Cortex of kidney (tissue), 1 donor: ENCODE measurements at places on chromosomes 4 and X.

DNA sequence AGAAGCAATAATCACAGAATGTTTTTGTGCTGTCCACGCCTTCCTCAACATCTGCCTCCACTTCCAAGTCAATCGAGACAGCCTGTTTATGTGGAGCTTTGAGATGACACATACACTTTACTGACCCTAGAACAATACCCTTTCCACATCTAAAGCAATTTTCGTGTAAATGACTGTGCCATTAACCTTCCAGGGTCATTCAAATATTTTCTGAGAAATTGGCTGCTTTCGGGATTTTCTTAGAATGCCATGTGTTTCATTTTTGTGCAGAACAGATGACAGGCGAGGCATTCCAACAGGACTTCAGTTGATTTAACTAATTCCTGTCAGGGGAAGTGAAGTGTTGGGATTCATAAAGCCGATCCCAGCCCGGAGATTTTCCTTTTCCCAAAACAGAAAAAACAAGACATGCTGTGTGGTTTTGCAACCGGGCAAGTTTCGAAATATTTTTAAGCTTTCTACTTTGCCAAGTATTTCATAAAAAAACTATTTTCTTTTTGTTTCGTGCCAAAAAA, 73.9 kb downstream of the SORBS2 start:
- no peak for DNase-seq

- DNase-seq = no peak
These were observed 34.7 kb upstream of the LHFPL1 start for GRCh38 chrX:112714357-112714918.

DNA sequence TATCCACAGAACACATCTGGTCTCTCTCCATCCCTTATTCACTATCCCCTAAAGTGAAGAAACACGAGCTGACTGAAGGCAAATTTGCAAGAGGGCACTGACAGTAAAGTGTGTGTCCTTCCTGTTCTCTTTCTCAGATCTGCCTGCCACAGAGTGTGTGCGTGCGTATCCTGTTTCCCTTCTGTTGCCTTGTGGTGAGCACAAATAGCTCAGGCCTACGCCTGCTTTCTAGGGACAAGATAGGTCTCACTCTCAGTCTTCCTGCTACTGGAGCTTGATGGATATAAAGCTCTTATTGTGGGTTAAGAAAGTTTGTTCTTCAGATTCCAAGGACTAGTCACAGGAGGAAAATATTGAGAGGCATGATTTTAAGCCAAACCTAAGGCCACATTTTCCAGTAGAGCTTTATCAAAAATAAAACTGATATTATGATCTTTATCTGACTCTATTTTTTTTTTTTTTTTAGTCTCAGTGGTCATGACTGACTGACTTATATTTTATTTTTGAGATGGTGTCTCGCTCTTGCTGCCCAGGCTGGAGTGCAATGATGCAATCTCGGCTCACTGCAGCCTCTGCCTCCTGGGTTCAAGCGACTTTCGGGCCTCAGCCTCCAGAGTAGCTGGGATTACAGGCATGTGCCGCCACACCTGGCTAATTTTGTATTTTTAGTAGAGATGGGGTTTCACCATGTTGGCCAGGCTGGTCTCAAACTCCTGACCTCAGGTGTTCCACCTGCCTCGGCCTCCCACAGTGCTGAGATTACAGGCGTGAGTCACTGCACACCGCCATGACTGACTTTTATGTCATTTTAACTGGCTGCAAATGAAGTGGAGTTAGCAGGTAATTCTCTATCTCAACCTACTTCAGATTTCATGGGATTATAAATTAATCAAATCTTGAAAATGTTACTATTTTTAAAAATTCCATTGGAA, 140.3 kb upstream of the SH3RF1 start:
- DNase-seq = no peak

DNA sequence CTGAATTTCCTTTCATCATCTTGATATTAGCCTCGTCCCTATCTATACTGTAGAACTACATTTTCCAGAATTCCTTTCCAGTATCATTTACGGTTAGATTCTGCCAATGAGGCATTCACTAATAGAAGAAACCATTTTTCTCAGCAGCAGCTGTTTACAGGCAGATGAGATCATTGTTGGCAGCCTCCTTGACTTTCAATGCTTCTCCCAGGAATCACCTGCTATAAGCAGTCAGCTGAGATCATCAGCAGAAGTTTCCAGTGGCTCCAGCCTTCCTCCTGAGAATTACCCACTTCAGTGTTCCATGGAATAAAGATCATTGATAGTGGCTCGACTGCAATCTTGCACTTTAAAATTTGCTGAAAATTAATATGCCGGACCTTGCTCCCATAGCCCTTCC, 157.3 kb upstream of the TET2 start:
- no peak for DNase-seq

DNA sequence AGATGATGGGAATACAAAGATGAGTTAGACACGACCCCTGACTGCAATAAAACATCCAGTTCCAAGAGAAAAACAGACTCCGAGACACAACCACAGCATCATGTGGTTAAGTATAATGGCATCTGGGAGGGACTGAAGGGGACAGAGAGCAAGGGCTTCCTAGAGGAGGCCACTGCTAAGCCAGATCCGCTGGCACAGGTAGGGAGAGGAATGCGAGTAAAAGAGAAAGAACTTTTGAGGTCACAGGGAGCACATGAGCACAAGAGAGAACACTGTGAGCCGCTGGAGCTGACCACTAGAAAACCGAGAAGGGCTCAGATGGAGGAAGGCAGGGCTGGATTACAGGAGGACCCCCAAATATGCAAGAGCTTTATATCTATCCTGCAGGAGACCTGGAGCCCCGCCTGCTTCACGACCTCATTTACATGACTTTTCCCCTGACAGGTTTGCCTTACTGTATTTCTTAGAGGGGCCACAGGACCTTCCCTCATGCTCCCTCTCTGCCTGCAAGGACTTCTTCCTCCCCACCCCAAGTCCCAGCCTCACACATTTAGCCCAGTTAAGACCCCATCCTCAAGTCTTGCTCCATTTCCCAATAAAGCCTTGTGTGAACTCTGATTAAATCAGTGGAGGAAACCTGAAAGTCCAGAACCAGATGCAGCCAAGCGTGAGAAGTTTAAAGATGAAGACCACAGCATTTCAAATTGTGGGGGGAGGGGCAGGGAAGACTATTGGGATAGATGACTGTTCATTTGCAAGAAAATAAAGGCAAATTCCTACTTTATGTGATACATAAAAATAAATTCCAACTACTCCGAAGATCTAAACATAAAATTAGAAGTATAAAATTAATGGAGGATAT, 29.6 kb downstream of the MFAP3L start:
- no peak for DNase-seq

- no peak for DNase-seq
These were observed 127.3 kb upstream of the STK26 start for GRCh38 chrX:131895807-131896206.

DNA sequence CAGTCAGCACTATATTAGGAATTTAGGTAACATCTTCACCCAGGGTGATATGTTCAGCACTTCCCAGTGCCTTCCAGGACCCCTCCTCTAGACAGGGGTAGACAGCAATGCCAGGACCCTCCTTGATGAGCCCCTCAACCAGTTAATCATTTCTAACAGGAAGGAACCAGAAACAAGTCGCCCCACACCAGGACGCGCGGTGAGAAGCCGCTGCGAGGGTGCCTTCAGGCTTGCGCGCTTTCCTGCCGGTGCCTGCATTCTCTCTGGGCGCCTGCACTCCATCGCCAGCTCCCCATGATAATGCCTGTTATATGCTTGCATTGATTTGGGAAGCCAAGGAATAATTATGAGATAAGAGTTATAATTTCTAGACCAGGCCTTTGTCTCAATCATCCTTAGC, 116.0 kb downstream of the ENPP6 start:
- no peak for DNase-seq

- DNase-seq = no peak
These were observed 71.3 kb upstream of the PUDP start for GRCh38 chrX:7219153-7219705.

DNA sequence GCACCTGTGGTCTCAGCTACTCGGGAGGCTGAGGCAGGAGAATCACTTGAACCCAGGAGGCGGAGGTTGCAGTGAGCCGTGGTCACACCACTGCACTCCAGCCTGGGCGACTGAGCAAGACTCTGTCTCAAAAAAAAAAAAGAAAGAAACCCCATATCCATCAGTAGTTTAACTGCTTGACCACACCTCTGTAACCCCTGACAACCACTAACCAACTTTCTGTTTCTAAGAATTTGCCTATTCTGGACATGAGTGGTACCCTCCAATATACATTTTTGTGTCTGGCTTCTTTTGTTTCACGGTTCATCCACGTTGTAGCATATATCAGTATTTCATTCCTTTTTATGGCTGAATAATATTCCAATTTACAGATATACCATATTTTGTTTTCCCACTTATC, 9.1 kb downstream of the PPAT start:
- DNase-seq = no peak

- DNase-seq = no peak
These were observed 500 bp downstream of the CDX4 start for GRCh38 chrX:73447311-73447794.

DNA sequence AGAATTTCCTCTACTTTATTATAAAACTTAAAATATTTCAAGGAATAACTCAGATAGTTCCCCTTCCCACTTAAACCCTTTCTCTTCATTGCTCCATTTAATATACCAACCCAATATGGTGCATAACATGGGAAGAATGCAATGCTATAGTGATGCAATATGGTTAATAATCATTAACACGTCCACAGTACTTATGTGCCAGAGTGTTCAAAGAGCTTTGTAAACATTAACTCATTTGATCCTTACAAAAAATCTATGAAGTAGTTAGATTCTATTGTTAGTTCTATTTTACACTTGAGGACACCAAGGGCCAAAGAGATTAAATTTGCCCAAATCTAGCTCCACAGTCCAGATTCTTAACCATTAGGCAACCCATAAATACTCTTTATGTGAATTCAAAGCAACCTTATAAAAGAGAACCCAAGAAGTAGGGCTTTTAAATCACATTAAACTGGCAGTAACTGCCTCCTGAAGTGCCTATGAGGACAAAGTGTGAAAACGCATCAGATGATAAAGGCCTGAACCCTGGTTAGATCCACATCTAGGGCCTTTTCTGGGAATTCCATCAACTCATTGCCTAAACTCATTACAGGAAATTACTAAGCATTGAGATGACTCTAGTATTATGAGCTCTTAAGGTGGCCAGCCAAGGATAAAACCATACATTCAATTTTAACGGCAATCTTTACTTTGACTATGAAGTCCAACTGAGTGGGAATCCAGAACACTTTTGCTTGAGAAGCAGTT, 94.3 kb downstream of the AREG start:
- no peak for DNase-seq

GRCh38 chr4:53916431-53916889, 147.9 kb downstream of the CHIC2 start:
- DNase-seq = no peak
